ENCODE measurements at places on chromosomes 2 and 18. TPM values are rescaled to one million over a fixed set of nuclear protein-coding genes. Genes with fewer than 3 reads are reported as not detected.

The ERFE gene
- 1.2 TPM for total RNA-seq

- DNase-seq: no peak
Observed at GRCh38 chr2:133733901-133734255, 165.6 kb upstream of the NCKAP5 start.

DNA sequence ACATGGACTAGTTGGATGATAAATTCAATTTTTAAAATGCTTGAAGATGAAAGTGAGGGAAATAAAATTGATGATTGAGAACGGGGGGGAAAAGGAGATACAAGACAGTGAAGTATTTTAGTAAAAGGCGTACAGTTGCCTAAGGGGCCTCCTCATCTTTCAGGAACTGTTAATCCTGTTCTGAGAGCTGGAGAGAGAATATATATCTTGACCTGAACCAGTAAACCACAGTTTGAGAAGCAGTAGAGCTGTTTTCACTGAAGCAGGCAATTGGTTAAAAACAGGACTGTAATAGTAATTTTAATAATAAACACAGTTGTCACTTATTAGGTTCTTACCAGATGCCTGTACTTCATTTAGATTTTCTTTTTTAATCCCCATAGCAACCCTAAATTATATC lies 137.5 kb downstream of the MAP3K20 start:
- no peak for DNase-seq

- DNase-seq: peak; percentile 98
Observed at GRCh38 chr2:99337113-99338028, at the start of gene EIF5B. EIF5B (plus strand) TSS chr2:99337389; CDS start chr2:99337555, 166 bp downstream.

DNA sequence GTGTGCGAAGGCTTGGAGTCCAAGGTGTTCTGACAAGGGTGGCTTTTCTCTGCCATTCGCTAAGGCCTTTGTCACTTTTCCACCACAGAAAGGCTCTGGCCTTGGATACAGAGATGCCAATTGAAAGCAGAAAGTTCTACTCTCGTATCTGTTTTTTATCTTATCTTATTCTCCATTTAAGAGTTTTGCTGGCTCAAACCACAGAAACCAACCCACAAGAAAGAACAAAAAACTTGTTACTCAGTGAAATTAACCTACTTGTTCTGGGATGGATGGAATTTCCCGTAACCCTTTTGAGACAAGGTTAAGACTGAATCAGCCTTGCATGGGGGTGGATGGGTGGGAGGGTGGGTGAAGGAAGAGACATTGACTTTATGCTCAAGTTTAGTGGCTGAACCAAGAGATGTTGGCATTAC lies 221.7 kb downstream of the CDH20 start:
- DNase-seq: no peak

- DNase-seq: peak; percentile 39
Observed at GRCh38 chr2:15889442-15890123, 50.8 kb upstream of the MYCN start.

DNA sequence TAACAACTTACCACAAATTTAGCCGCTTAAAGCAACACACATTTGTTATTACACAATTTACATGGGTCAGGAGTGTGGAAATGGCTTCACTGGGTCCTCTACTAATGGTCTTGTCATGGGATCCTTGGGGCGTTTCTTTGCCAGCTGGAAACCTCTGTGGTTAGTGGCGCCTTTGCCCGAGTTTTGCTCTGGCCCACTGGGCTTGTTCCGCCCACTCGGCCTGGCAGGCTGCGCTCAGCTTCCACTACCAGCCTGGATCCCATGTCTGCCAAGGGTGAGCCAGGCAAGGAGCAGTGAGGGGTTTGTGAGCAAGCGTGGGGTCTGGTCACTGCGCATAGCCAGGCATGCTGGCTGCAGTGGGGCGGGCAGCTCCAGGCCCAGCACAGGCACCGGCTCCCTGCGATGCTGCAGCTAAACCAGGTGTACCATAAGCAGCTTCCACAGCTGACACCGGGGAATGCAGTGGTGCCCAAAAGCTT lies 16.2 kb upstream of the MBD2 start:
- no peak for DNase-seq

The CCDC178 gene
- total RNA-seq: 0.89 TPM

DNA sequence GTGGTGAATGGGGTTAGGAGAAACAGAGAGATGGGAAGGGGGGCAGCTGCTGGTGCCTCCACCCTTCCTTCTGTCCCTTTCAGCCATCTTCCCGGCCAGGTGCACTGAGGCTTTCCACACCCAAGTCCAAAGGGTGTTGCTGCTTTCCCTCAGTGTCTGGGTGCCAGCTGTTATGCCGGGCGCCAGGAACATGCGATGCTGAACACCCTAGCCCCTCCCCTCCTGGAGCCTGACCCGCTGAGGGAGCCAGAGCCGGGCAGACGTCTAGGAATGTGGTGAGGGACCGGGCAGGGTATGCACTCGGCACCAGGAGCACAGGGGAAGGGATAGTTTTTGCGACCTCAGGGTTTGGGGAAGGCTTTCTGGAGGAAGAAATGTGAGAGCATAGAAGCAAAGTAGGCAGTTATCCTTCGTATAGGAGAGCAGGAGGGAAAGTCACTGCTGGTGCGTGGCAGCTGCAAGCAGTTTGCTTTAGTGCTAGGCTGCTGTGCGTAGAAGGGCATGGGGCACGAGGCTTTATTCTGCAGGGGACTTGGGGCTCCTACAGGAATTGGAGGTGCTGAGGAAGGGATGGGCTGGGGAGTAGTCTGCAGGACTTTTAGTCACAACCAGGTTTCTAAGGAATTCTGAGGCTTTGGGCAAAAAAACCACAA lies 147.7 kb downstream of the TSN start:
- peak; percentile 51 for DNase-seq

The NT5DC4 gene
- total RNA-seq: not detected

- DNase-seq: no peak
Observed at GRCh38 chr18:63088262-63088661, 231.3 kb downstream of the BCL2 start.

The ANTXR1 gene
- 39.9 TPM for total RNA-seq

DNA sequence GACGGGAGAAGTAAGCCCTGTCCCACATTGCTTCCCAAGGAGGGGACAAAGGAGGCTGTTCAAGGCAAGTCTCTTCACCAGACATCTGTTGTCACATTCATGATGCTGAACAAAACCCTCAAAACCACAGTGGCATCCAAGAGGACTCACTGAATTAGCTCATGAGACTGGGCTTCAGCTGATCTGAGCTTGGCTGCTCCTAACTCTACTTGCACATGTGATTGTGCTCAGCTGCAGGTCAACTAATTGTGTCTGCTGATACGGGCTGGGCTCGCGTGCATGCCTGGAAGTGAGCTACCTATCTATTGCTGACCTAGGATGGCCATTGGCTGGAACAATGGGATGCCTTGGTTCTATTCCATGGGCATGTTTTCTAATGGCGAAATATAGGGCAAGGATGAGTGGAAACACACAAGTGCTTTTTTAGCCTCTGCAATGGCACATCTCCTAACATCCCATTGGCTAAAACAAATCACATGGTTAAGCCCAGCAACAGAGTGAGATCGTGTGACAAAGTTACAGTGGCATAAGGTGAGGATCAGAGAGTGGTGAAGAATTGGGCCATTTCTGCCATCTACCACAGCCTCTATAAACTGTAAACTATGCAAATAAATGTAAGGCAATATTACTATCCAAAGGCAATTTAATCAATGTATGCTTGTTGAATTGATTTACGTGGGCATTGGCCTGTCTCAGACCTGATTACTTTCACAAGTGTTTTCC lies 52.9 kb upstream of the CAPN13 start:
- DNase-seq: no peak

- DNase-seq: no peak
Observed at GRCh38 chr18:7065736-7066135, 51.9 kb downstream of the LAMA1 start.

DNA sequence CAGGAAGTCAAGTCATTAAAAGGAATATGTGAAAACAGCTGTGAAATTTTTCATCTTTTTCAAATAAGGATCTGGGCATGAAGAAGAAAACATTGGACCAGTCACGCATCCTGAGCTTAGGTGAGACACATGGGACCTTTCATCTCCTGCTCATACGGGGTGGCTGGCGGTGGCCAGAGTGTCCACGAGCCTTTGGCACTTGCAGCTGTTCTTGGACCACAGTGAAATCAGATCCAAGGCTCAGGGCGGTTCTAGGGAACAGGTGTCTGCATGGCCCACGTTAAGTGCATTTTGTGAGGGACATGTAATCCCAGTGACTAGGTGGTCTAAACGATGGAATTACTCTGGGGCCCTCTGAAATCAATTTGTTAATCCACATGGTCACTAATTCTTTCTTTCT lies 212.7 kb upstream of the COPS8 start:
- no peak for DNase-seq

DNA sequence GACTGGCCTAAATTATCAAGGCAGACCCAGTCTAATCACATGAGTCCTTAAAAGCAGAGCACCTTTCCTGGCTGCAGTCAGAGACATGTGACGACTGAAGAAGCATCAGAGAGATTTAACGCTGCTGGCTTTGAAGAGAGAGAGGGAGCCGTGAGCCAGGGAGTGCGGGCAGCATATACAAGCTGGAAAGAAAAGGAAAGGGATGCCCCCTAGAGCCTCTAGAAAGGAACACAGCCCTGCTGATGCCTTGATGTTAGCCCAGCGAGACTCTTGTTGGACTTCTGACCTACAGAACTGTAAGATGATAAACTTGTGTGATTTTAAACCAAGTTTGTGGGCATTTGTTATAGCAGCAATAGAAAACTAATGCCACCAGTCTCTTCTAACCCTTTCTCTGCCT lies 58.1 kb downstream of the HEATR5B start:
- DNase-seq: no peak

- DNase-seq: no peak
Observed at GRCh38 chr2:171208657-171209056, 48.0 kb upstream of the TLK1 start.

GRCh38 chr2:65129286-65129825 lies 550 bp downstream of the RAB1A start:
- DNase-seq: peak; percentile 59

DNA sequence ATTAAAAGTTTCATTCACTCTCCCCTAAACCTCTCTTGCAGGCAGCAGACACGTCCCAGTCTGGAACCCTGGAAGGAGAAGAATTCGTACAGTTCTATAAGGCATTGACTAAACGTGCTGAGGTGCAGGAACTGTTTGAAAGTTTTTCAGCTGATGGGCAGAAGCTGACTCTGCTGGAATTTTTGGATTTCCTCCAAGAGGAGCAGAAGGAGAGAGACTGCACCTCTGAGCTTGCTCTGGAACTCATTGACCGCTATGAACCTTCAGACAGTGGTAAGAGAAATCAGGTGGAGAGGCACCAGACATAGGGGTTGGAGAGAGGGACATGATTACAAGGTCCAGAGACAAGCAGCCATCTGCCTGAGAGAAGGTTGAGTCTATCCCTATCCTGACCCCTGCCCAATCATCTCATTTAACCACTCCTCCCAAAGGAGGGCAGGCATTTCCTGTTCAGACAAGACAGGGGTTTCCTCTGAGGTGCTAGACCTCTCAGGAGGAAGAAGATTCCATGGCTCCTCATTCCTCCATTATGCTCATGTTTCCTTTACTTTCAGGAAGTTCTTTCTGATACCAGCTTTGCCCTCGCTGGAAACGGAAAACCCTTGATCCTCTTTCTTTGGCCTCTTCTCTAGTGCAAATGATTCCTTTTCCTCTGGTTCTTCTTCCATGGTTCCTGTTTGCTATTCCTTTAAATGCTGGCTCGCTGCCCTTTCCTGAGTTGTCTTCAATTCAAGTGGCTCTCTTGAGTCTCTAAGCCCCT lies 15.1 kb downstream of the PLCD4 start:
- DNase-seq: no peak

Measured in left cardiac atrium (tissue), 4 donors.